Stimulated activated CD4-positive, alpha-beta T cell treated with anti-CD3 and anti-CD28 coated beads, Interleukin-15, amount 100 ng/mL, for 48 hours (primary cell): ENCODE measurements at places on chromosomes 6 and 20.

GRCh38 chr20:32709632-32710121, 33.6 kb downstream of the COMMD7 start:
- DNase-seq, result no peak

DNA sequence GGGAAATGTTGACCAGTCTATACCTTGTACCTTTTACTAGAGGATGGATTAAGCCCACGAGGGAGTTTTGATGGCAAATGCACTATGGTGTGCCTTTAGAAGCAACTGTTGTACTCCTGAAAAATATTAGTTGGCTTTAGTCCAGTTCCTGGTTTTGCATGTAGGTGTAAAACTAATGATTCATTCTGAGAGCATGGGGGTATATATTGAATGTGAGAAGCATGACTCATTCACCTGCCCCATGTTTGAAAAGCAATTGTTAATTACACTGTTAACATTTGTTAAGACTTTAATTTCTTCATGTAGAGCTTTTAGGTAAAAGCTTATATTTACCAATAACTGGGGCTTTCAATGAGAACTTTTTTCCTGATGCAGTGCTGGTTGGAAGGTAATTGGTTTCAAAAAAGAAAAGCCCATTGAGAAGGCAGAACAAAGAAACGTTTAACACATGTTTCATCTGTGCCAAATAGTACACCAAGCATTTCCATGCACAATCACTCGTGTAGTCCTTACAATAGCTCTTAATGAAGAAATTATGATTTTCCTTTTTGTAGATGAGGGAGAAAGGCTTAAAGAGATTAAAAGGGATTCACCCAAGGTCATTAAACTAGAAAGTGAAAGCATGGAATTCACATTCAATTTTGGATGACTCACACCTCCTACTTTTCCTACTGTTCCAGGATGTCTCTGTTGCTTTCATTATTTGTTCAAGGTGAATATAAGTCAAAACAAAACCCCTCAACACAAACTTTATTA, 134.1 kb downstream of the CCDC170 start:
- no peak for DNase-seq

DNA sequence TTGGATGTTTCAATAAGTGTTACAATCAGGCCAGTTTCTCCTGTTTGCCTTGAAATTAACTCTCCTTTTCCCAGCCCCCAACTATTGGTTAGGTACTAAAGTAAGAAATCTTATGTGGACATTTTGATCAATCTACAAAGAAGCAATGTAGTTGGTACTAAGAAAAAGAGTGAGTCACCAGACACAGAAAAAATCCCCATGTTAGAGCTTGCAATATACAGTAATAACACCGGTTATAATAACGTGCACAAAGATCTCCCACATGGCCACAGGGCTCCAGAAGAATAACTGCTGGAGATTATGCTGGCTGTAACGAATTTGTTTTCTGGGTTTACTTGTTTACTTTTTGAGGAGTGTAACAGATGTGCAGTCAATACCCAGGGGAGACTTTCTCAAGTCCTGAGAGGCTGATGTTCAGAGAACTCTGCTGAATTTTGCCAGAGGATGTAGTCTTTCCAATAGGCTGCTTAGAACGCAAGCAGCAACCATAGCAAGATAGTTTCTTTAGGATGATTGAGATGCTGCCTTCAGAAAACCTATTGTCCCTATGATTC, 166.2 kb upstream of the SPACA1 start:
- no peak for DNase-seq

GRCh38 chr6:6314596-6314995, 5.9 kb downstream of the F13A1 start:
- no peak for DNase-seq

DNA sequence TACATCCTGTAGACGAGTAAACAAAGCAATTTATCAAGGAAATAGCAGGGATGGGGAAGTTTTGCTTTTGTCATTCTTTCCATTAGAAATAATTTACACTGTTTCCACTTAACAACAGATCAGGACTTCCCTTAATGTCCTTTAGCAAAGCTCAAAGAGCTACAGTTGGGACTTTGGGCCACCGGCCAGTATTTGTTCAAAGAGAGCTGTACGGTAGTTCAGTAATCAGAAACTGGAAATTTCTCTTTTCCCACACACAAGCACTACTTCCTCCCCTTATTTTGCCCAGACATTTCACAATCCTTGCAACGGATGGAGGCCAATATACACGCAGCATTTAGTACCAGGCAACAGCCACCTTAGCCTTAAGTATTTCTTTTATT, 12.1 kb upstream of the HINT3 start:
- no peak for DNase-seq

- DNase-seq, result no peak
Observed at GRCh38 chr6:150620244-150620643, 20.6 kb downstream of the PLEKHG1 start.

DNA sequence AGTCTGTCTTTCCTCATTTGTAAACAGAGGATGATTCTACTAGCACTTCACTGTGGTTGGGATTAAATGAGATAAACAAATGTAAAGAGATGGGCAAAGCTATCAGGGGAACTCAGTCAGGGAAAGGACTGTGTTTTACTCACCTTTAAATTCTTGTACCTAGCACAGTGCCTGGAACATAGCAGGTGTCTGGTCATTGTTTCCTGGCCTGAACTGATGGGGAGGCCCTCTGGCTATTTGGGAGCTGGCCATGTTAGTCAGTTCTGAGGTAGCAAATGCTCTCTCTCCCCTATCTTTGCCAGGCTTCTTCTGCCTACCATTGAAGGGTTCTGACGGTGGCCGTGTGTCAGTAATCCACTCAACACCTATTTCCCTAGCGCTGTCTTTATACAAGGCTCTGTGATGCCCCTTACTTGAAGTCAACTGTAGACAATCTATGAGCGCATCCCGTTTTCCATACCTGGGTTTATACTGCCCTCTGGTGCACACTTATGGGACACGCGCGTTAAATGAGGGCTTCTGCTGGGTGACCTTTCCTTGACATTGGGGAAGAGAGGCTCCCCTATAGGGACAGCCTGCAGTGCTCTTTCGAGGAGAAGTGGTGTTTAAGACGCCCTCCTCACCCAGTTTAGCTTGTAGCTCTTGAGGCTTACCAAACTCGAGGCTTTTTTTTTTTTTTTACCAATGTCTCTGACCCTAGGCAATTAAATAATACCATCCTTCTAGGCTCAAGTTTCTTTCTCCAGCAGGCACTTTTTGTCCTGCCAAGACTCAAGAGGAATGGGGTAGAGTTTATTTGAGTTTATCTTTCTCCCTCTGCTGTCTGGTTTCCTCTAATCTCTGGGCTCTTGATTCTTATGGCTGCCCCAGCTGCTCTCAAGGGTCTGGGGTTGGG, 4.0 kb upstream of the SPATS1 start:
- peak; percentile 24 for DNase-seq

GRCh38 chr6:42315991-42316970, 98.6 kb upstream of the MRPS10 start:
- no peak for DNase-seq

GRCh38 chr6:165988757-165989456, 178.7 kb downstream of the TBXT start:
- no peak for DNase-seq

DNA sequence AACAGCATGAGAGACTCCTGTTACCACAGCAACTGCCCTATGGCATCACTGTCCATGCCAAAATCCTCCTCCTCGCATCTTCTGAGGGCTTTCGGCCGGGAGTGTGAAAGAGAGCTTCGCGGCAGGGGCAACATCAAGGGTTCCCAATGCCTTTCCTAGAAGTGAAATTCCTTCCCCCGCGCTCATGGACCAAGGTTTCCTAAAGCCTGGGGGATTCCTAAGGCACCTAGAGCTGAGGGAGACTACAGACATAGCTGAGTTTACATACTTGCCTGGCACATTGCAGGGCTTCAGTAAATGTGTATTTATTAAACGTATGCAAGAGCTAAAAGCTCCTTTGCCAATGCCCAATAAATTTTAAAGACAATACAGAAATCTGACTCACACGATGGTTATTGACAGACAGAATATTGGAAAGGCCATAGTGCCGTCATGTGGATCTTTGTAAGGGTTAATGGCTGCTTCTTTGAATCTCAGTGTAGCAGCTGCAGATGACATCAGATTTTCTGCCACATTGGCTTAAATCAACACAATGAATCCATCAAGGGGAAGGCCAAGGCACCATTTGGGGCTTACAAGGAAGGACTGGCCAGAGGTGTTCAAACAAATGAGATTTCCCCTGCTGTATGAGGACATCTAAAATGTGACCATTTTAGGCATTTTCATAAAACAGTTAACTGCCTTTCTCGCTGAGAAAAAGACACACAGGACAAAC, 281.2 kb upstream of the JARID2 start:
- no peak for DNase-seq

- DNase-seq, result no peak
Observed at GRCh38 chr6:170043150-170043819, 247.6 kb downstream of the DLL1 start.

DNA sequence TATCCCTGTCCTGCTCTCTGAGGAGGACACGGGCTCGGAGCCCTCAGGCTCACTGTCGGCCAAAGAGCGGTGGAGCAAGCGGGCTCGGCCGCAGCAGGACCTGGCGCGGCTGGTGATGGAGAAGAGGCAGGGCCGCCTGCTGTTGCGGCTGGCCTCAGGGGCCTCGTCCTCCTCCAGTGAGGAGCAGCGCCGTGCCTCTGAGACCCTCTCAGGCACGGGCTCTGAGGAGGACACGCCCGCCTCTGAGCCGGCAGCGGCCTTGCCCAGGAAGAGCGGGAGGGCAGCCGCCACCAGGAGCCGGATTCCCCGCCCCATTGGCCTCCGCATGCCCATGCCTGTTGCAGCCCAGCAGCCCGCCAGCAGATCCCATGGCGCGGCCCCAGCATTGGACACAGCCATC, 14.2 kb upstream of the SLC22A7 start:
- no peak for DNase-seq

GRCh38 chr6:118641042-118641441, 10.3 kb downstream of the CEP85L start:
- no peak for DNase-seq

- DNase-seq, result no peak
Observed at GRCh38 chr6:156425359-156426020, 351.7 kb upstream of the ARID1B start.

DNA sequence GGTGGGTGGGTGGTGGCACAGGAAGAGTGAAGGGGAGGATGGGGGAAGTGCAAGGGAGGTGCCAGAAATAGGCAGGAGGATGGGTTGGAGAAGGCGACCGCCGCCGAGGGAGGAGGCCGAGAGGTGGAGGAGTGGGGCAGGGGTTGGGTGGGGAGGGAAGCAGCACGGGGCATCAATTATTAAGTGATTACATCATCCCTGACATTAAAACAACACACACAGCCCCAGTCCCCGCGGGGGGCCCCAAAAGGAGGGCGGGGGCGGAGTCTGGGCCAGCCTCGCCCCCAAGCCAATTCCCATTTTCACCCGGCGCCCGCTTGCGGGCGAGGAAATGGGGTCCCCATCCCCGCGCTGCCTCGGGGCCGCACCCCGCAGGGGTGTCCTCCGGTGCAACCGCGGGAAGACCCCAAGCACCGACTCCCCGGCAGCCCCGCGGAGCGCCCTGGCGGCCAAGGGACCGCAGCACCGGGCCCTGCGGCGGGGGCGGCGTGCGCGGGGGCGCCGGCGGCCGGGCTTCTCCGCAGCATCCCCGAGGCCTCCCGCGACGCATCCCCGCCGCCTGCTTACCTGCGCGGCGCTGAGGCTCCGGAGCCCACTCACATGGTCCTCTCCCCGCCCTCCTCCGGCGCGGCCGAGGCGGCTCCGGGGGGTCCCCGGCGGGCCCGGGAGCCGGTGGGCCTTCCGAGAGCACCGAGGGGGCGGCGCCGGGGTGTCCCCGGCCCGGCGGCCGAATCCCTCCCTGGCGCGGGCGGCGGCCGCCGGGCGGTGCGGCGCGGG, 663 bp downstream of the FYN start:
- DNase-seq, result no peak

GRCh38 chr20:63361519-63362435, 628 bp upstream of the CHRNA4 start:
- no peak for DNase-seq

GRCh38 chr6:3230900-3231246, 3.4 kb upstream of the TUBB2B start:
- DNase-seq, result no peak

GRCh38 chr6:47240277-47240890, 69.3 kb downstream of the TNFRSF21 start:
- DNase-seq, result no peak
